AG08396 (cell line): ENCODE measurements at places on chromosomes 3 and 15.
A peak's percentile ranks its signal among the peaks of the same experiment; 100 is the strongest.

DNA sequence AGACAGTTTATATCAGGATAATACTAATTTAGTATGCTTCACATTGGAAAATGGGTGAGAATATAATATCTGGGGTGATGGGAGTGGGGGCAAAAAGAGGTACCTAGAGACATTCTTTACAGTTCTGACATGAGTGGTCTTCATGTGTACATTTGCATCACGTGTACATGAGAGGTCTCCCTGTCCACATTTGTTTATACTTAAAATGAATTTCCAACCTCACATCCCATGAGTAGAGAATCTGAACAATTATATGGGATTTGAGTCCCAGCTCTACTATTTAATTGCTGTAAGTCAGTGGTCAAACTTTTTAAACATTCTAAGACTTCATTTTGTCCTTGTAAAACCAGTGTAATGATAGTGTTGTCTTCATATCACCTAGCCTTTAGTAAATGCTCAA lies 408.4 kb downstream of the NAALADL2 start:
- no peak for DNase-seq

DNA sequence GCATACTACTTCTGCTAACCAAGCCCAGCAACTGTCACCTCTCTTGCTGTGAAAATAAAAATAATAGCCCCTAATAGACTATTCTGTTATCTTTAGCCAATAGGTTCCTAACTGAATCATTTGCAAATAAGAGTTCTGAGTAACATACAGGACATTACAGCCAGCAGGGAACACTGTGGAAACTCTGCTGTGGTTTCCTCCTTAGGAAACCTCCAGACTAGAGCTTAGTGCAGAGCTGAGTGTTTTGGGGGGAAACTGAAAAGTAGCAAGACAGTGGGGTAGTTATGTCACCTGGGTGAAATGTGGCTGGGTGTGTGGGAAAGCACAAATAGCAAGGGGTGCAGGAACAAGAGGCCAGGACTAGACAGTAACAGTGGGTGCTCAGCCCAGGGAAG lies 32.4 kb downstream of the DZIP1L start:
- DNase-seq = no peak

- peak; percentile 35 for DNase-seq
Observed at GRCh38 chr3:46386205-46386604, 15.5 kb downstream of the CCR5 start.

GRCh38 chr3:105278688-105279087 lies 88.0 kb upstream of the ALCAM start:
- DNase-seq = no peak

- peak; percentile 27 for DNase-seq
Observed at GRCh38 chr3:149967086-149967685, 3.5 kb downstream of the PFN2 start.

- no peak for DNase-seq
Observed at GRCh38 chr3:128702391-128702790, 23.6 kb upstream of the RAB7A start.

DNA sequence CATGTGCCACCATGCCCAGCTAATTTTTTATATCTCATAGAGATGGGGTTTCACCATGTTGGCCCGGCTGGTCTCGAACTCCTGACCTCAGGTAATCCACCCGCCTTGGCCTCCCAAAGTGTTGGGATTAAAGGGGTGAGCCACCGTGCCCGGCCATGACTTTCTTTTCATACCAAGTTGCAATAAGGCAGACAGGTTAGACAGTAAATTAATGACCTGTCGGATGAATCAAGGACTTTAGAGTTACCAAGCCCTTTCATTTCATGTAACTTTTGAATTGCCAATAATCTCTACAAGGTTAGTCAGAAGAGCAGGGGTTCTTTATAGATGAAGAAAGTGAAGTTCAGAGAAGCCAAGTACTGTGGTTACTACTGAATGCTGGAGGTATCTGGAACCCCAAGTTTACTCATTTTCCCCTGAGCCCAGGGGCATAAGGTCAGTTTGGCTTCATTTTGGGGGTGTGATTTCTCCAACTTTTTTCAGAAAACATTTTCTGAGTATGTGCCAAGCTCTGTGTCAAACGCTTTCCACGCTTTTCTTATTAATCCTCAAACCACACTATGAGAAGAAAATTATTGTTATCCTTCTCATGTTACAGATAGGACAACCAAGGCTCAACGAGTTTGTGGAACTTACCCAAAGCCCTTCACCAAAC lies 11.9 kb downstream of the PRICKLE2 start:
- DNase-seq = no peak

DNA sequence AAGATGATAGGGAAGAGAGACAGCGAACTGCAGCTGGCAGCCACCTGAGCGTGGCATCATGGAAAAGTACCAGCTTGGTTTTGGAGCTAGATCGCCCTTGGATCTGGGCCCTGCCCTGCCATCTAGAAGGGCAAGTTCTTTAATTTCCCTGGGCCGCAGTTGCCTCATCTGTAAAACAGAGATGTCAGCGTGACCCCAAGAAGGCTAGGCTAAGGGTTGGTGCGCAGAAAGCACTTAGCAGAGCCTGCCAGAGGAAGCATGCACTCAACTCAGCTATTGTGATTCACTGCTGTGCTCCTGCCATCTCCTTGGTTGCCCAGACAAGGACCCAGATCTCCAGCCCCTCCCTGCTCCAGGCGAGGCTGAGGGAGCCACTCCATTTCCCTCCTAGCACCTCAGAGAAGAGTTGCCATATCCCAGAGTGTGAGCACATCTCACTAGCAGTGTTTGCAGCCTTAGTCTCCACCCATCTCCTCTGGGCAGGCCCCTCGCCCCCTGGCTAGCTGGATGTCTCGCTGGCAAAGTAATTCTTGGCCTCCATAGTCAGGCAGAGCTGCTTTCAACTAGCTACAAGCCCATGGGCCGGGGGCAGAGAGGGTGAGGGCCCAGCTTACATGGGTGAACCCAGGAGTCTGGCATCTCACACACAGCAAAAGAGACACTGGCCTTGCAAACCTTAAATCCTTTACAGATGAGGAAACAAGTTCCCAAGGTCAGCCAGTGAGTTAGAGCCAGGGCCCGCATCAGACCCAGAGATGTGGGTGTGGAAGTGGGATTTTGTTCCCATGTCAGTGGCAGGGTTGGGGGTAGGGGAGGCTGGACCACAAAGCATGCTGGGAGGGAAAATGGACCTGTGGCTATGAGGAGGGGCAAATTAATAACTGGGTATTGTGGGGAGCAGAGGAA lies 280.7 kb upstream of the TLE3 start:
- no peak for DNase-seq

DNA sequence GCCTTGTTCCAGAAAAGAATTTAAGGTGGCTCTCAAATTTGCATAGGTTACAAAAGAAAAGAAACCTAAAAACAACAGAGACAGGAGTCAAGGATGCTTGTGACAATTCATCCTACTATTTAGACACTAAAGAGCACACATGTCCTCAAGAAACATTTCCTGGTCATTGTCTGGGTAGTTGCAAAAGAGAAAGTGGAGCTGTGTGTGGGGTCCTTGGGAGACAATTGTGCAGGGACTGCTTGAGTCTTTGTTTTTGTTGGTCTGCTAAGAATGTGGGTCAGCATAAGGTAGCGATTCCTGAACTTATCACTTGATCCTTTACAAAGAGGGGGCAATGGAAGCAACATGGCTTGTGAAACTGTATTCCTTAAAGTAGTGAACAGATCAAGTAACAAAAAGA lies 185.3 kb downstream of the KCNAB1 start:
- no peak for DNase-seq

DNA sequence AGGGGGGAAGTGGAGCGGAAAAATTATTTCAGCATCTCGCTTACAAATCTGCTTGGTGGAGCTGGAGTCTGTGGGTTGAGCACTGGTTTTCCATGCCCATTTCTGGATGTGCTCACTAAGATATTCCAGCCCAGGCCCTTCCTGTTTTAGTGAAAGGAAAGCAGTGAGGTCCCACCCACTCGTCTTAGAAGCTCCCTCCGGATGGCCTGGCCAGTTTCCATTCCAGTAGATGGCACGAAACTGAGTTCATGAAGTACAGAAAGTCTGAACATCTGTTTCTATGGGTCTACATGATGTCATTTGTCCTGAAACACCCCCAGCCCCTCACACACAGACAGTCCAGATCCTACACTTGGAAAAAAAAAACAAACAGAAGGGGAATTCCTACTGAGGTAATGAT lies 31.9 kb upstream of the THSD4 start:
- no peak for DNase-seq

DNA sequence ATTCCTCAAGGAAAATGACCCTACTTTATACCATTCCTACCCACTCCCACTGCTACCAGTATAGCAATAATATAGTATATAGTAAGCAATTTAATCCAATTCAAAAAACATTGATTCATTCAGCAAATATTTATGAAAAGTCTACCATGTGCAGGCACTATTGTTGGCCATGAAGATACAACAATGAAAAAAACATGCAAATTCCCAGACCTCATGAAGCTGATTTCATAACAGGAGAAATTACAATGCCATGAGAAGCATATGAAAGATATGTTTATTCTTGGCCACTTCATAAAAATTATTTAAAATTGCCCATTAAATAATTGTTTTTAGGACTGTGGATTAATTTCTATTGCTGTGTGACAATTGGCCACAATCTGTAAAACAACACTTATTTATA lies 315.8 kb upstream of the COL8A1 start:
- DNase-seq = no peak

GRCh38 chr3:9785602-9786001 lies 6.7 kb downstream of the TADA3 start:
- DNase-seq = no peak

DNA sequence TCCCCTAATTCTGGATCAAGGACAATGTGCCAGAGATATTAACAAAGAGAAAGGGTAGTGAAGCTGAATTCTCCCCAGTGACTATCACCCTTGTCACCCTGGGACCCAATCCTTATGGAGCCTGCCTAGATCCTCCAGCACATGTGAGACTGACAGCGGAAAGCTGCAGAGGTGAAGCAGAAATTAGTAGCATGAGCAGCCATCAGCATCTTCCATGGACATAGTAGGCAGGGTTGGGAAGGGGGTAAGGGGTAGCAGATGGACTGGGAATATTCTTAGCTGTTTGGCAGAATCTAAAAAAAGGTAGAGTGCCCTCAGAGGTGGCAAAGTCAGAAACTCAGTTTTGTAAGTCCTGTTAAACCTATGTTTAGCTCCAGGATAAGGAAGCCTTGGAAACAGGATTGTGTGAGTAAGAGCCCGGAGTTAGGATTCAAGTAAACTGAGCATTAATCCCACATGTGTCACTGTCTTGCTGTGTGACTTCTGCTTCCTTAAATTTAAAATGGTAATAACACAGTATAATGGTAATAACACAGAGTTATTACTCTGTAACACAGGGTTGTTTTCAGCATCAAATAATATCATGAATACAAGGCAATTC lies 14.5 kb downstream of the GOLIM4 start:
- DNase-seq = peak; percentile 18

GRCh38 chr15:36392676-36393266 lies 186.7 kb upstream of the CDIN1 start:
- DNase-seq = no peak

- DNase-seq = no peak
Observed at GRCh38 chr15:84582583-84583157, 18.1 kb upstream of the ZSCAN2 start.

DNA sequence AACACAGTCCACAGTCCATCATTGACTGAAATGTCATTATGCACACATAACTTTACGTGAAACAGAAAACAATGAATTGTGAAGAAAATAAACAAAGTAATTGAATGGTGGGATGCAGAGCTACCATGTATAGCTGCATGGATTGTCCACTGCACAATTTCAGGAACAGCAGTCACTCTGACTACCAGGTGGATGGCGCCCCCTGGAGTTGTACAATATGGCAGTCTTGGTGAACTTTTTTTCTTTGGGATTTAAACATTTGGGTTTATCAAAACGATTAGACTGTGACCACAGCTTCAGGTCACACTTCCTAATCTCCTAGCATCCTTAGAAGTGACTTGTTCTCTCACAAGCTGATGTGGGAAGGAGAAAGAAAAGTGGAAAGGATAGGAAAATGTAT lies 48.9 kb upstream of the TCF12 start:
- no peak for DNase-seq

GRCh38 chr3:104992676-104993075 lies 374.0 kb upstream of the ALCAM start:
- DNase-seq = no peak

DNA sequence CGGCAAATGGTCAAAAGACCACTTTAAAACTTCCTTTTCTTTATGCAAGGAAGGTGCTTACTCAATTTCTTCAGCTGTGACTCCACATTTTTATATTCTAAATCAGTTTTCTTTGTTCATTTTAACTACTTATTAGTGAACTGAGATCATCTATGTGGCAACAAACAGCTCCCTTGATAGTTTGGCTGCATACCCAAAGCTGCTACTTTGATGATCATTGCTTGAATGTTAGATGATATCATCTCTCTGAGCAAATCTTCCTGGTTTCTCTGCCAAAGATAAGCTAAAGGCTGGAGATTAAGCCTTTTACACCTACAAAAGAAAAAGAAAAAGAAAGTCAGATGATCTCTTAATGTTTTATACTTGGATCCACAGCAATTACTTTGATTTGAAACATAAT lies 95.5 kb downstream of the DPH6 start:
- DNase-seq = peak; percentile 6

GRCh38 chr3:15522016-15522415 lies 510 bp upstream of the COLQ start:
- no peak for DNase-seq

- no peak for DNase-seq
Observed at GRCh38 chr3:149660462-149660861, 2.6 kb upstream of the WWTR1 start.

GRCh38 chr15:33059184-33059583 lies 135.3 kb downstream of the FMN1 start:
- no peak for DNase-seq

DNA sequence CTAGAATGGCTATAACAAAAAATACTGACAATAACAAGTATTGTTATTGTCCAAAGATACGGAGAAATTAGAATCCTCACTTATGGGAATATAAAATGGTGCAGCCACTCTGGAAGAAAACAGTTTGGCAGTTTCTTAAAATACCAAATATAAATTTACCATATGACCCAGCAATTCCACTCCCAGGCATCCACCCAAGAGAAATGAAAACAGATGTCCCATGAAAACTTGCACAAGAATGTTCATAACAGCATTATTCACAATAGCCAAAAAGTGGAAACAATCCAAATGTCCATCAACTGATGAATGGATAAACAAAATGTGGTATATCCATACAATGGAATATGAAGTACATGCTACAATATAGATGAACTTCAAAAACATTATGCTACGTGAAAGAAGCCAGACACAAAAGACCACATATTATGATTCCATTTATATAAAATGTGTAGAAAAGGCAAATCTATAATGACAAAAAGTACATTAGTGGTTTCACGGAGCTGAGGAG lies 9.4 kb downstream of the AAGAB start:
- no peak for DNase-seq

DNA sequence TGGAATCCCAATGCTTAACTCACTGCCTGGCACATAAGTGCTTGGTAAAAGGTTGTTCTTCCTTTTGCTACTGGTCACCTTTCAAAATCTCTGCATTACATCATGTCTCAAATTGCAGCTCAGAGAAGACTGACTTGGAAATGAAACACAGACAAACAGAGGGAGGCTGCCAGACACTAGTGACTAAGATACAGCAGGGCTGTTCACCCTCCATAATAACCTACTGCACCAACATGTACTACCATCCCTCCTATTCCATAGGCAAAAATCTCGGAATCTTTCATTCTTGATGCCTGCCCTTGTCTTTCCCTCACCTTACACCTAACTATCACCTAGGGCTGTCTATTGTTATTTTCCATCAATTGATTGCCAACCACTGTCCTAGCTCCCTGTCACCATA lies 502.3 kb upstream of the ADAMTS9 start:
- DNase-seq = no peak
